ENCODE measurements at places on chromosomes 12 and 14. TPM values are rescaled to one million over a fixed set of nuclear protein-coding genes. Genes with fewer than 3 reads are reported as not detected.
A peak's percentile ranks its signal among the peaks of the same experiment; 100 is the strongest.

The MSRB3 gene
- 16.4 TPM for total RNA-seq

The POTEG gene
- not detected for total RNA-seq

The SERPINA9 gene
- not detected for total RNA-seq

The TROAP gene
- total RNA-seq: 36.3 TPM

The FOXG1 gene
- not detected for total RNA-seq

The STXBP6 gene
- 0.25 TPM for total RNA-seq

The MYF5 gene
- total RNA-seq: not detected

The CLEC1A gene
- total RNA-seq: not detected

The KCNJ8 gene
- total RNA-seq: not detected

The NFATC4 gene
- total RNA-seq: 19.8 TPM

- no peak for DNase-seq
Measured at GRCh38 chr12:109870648-109871047, 9.7 kb downstream of the GLTP start.

GRCh38 chr12:50557421-50557820, 52.6 kb downstream of the DIP2B start:
- DNase-seq: no peak

DNA sequence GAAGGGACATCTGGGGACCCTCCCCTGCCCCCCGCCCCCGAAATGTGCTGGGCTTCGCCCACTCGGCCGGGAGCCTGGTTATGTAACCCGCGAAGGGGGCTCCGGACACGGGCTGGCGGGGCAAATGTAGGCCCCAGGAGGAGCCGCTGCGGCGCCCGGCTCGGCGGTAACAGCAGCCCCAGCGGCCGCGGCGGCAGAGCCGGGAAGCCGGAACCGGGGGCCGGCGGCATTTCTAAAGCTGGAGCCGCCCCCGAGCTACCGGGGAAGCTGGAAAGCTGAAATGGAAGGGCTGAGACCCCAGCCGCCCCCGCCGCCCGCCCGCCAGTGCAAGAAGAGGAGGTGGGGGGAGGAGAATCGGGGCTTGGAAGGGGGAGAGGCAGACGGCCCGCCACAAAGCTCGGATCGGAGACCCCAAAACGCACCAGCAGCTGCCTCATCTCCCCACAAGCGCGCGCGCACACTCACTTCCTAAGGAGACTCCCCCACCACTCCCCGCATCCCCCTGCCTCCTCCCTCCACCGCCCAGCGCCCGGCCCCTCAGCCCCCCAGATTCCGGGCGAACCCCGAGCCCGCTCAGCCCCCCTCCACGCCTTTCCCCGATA, 1.5 kb downstream of the KDM2B start:
- no peak for DNase-seq

GRCh38 chr12:51118706-51119105, 35.3 kb upstream of the CSRNP2 start:
- peak; percentile 96 for DNase-seq

- peak; percentile 64 for DNase-seq
Measured at GRCh38 chr14:35046751-35047536, 872 bp downstream of the FAM177A1 start.

DNA sequence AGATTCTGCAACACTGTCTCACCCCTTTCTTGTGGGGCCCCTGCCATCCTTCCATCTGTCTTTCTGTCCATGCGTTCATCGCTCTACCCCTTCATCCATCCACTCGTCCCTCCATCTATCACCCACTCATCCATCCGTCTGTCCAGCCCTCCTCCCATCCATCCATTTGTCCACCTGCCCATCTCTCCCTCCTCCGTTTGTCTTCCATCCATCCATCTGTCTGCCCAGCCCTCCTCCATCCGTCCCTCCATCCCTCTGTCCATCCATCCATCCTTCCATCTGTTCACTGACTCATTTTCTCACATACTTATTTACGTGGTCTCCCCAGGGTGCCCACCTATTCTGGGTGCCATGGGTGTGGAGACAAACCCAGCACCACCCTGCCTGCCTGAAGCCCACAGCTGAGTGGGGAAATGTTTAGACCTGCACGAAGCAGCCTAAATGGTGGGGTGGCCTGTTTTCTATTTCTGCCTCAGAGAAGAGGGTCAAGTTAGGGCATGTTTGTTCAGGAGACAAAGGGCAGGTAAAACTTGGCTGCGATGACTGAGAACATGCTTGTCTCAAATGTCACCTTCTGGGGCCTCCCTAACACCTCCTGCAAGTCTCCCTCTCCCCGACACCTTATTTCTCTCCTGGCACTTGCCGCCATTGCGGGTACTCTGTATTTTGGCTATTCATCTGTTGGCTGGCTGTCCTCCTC, 2.8 kb upstream of the SLC25A47 start:
- DNase-seq: peak; percentile 52

DNA sequence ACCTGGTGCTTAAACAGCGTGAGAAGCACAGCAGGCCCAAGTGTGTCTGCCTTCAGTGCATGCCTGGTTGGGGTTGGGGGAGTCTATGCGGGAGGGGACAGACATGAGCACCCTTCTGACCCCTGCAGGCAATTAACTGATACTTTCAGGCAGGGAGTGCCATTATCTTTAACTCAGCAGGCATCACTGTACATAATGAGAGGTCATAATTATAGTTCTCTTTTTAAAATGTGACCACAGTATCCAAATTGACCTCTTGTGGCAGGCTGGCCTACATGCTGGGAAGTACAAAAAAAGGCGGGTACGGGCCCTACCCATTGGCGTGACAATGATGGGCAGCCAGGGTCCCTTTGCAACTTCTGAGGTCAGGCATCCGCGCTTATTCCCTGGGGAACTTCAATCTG, 209.1 kb downstream of the FOXN3 start:
- DNase-seq: no peak

GRCh38 chr12:116184763-116185162, 92.7 kb downstream of the MED13L start:
- DNase-seq: peak; percentile 15

DNA sequence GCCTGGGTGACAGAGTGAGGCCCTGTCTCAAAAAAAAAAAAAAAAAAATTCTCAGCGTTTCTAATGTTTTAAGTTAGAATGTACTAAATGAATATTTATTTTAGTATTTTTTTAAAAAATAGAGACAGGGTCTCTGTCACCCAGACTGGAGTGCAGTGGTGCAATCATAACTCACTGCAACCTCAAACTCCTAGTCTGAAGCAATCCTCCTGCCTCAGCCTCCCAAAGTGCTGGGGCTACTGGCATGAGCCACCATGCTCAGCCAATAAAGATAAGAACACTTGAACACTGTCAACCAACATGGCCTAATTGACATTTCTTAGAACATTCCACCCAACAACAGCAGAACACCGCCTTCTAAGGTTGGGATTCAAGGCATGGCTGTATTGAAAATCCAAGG, 5.1 kb upstream of the DYNC1H1 start:
- no peak for DNase-seq

GRCh38 chr14:68516342-68516741, 276.5 kb downstream of the ZFP36L1 start:
- DNase-seq: no peak

DNA sequence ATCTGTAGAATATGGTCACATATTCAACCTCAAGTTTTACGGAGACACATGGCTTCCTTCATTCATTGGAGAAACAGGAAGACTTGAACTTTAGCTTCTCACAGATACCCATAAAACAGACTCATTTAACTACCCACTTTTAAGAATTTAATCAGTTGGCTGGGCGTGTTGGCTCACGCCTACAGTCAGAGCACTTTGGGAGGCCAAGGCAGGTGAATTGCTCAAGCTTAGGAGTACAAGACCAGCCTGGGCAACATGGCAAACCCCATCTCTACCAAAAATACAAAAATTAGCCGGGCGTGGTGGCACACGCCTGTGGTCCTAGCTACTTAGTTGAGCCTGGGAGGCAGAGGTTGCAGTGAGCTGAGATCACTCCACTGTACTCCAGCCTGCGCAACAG, 64.7 kb upstream of the STAC3 start:
- DNase-seq: no peak

GRCh38 chr12:112828541-112828940, 37.0 kb downstream of the RPH3A start:
- no peak for DNase-seq

DNA sequence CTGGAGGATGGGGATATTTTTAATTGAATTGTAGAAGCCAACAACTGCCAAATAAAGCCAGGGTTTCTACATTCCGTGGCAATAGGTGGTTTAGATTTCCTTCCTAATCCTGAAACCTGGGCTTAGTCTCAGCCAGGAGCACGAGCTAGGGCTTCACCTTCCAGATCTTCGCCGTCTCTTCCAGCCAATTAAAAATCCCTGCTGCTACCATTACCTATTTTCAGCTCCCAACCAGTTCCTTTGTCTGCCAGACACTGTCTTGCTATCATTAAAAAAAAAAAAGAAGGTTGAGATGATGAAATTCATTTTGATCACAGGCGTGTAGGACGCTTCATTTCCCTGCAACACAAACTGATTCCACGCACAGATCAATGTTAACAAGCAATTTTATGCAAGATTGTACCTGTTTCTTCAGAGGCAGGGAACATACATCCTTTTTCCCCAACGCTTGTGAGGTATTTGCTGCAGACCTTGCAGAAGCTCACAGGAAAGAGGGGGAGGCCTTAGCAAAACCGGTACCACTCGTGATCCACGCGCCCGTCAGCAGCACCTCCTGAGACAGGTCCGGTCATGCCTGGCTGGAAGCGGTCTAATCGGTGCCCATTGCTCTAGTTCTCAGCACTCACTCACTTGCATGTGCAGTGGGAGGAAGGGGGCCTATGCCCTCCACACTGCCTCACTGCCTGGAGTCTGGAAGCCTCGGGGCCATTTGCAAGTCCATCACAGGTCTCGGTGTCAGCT, 65.1 kb downstream of the SLC6A12 start:
- DNase-seq: peak; percentile 39

- peak; percentile 60 for DNase-seq
Measured at GRCh38 chr12:4308334-4308950, 12.6 kb upstream of the TIGAR start.

DNA sequence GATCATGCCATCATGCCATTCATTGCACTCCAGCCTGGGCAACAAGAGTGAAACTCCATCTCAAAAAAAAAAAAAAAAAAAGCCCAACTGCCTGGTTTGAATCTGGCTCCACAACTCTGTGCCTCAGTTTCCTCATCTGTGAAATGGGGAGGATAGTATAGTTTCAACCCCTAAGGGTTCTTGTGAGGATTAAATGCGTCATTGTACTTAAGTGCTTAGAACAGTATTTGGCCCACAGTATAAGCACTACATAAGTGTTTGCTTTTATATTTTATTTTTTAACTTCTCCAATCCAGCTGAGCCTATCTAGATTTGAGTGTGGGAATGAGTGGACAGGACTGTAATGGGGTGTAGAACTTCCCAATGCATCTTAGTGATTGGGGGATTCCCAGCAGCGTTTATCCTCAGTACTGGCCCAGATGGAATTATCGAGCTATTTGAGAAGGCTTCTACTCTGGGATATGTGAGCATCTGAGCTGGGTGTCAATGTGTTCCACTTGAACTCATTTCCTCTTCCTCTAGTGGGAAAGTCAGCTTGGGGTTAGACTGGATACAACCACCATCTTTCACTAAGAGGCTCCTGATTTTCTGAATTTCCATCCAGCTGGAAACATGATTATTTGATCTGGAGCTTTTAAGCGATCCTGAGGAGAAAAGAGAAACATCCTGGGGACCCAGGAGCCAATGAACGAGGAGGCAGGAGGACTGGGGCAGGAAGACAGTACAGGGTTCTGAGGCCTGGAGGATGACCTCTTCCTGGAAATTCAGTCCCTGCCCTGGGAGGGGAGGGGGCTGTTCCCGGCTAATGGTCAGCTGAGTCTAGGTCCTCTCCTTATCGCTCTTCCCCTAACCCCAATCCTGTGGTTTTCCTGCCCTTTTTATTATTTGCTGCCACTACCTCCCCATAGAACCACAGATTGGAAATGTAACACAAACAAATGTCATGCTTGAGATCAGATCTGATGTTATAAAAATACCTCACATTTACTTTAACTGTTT, 9.3 kb upstream of the ESPL1 start:
- no peak for DNase-seq

GRCh38 chr12:107320929-107321631, 227.7 kb upstream of the CRY1 start:
- DNase-seq: peak; percentile 68

DNA sequence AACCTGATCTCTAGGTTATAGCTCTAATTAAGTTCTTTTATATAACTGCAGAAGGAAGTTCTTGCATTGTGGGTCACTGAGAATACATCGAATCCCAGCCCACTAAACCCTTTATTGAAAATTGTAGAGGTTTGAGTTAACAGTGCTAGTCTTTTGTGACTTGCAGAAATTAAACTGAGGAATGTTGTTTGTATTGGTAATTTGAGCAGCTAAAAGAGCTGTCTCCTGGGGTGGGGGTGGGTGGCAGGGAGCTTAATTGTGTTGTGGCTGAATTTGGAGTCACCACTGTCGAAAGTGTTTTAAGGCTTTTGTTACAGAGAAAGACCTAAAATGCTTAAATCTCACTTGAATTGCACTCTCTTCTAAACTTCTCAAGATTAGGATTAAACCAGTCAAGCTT, 3.2 kb upstream of the COX8C start:
- DNase-seq: no peak

GRCh38 chr12:95653771-95654546, 102.7 kb upstream of the USP44 start:
- peak; percentile 95 for DNase-seq

- DNase-seq: no peak
Measured at GRCh38 chr14:91851563-91851962, 15.8 kb downstream of the TC2N start.

Data from foreskin keratinocyte (primary cell).